Activated CD8-positive, alpha-beta memory T cell treated with anti-CD3 and anti-CD28 coated beads, Interleukin-2, amount 10 ng/mL, durations not matched to agents 7 days and 5 days (primary cell): ENCODE measurements at places on chromosomes 12 and 14. TPM values are rescaled to one million over a fixed set of nuclear protein-coding genes. Genes with fewer than 3 reads are reported as not detected.

GRCh38 chr12:54622463-54623183 is 12.1 kb downstream of the LACRT start:
- DNase-seq = no peak

DNA sequence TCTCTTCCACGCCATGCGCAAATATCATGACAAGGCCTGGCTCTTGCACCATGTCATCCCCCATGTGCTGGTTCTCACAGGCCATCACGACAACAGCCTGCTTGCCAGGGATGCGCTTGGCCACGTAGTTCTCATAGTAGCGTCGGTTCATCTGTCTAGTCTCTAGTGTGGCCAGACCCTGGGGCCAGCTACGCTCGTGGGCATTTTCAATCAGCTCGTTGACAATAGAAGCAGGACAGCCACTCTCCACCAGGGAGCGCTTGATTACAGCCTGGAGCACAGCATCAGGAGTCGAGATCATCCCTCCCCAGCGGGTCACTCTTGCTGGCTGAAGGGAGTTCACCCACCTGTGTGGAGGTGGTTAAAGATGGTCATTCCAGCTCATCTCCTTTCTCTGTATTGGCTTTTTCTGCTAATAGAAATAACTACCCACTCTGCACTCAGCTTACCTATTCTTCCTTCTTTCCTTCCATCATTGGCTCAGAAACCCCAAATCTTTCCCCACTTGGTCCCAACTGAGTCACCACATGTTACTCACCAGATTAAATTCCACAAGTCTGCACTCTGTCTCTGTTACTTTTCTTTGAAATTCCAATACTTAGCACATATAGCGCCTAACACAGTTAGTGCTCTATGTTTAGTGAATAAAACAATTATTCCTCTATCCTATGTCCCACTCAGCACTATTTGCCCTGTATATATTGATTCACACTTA is 15.1 kb downstream of the RNF41 start:
- peak; percentile 63 for DNase-seq

- peak; percentile 70 for DNase-seq
These were observed 66.3 kb downstream of the GPR135 start for GRCh38 chr14:59398841-59399240.

GRCh38 chr14:88962356-88962755 is 137.9 kb downstream of the TTC8 start:
- no peak for DNase-seq

The OAS1 gene
- total RNA-seq = 292 TPM

The ELK3 gene
- 16.1 TPM for total RNA-seq
